ENCODE measurements at places on chromosomes 12 and 14.

- no peak for DNase-seq
Observed at GRCh38 chr12:73833746-73834145, 703.9 kb upstream of the ATXN7L3B start.

- no peak for DNase-seq
Observed at GRCh38 chr12:31342286-31342685, 16.3 kb upstream of the SINHCAF start.

- DNase-seq, result no peak
Observed at GRCh38 chr14:105377555-105378182, 20.7 kb upstream of the TEX22 start.

DNA sequence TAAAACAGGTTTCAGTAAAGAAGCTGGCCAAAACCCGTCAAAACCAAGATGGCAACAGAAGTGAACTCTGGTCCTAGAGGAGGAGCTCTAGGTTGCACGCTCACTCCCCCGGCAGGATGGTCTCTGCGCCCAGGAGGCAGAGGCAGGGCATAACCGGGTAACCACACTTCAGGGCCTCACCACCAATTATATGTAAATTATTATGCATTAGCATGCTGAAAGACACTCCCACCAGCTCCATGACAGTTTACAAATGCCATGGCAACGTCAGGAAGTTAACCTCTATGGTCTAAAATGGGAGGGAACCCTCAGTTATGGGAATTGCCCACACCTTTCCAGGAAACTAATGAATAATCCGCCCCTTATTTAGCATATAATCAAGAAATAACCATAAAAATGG lies 20.1 kb upstream of the SLC6A12 start:
- DNase-seq, result no peak

- no peak for DNase-seq
Observed at GRCh38 chr12:114783089-114783618, 99.2 kb upstream of the TBX3 start.

DNA sequence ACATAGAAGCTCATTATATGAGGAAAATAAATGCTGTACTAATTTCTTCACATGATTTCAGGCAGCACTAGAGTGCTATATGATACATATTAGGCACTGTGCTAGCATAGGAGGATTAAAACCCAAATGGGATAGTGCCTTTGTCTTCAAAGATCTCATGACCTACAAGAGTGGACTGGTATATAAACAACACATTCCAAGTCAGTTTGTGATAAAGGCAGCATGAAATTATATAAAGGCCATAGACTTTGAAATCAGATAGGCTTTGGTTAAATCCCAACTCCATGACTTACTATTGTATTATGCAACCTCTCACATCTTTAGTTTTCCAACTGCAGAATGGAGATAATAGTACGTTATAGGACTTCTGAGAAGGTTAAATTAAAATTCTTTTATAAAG lies 179.7 kb downstream of the RAD51B start:
- DNase-seq, result no peak

DNA sequence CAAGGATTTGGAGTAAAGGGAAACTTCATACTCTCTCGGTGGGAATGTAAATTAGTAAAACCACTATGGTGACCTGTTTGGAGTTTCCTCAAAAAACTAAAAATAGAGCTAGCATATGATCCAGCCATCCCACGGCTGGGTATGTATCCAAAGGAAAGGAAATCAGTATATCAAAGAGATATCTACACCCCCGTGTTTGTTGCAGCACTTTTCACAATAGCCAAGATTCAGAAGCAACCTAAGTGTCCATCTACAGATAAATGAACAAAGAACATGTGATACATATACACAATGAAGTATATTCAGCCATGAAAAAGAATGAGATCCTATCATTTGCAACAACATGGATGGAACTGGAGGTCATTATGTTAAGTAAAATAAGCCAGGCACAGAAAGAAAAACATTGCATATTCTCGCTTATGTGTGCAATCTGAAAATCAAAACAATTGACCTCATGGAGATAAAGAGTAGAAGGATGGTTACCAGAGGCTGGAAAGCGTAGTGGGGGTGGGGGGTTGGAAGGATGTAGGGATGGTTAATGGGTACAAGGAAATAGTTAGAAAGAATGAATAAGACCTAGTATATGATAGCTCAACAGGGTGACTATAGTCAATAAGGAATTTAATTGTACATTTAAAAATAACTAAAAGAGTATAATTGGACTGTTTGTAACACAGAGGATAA lies 468.0 kb downstream of the BCAT1 start:
- no peak for DNase-seq

DNA sequence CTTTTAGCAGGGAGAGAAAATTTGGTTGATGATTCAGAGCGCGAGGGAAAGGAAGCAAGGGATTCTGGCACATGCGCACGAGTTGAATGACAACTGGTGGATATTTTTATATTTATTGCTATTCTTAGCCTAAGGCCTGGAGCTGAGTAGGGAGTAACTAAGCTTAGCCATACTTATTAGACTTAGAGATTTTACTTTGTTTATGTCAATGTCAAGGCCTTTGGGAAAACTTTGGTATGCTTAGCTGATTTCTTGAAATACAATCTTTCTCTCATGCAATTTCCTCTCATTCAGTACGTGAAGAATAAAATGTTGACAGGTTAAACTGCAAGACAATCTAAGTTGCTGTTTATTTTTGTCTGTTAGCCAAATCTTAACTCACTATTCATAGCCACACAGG lies 101.1 kb downstream of the CRADD start:
- no peak for DNase-seq

GRCh38 chr14:31159682-31160296 lies 47.8 kb downstream of the HECTD1 start:
- DNase-seq, result no peak

DNA sequence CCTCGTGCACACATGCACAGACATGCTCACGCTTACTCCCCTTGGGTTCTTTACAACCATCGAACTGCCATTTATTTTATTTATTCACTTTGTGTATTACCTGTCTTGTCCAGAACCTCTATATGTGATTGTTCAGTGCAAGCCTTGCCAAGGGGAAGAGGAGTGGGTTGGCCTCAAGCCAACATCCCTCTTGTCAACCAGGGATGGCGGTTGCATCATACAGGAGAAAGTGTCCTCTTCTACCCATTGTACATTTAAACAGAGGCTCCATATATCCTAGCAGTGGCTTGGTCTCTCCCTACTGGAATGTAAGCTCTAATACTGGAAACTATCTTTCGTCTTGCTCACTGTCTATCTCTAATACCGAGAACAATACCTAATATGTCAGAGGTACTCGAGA lies 108.4 kb downstream of the C12orf42 start:
- no peak for DNase-seq

- DNase-seq, result no peak
Observed at GRCh38 chr12:53044052-53044581, 5.7 kb upstream of the TNS2 start.

DNA sequence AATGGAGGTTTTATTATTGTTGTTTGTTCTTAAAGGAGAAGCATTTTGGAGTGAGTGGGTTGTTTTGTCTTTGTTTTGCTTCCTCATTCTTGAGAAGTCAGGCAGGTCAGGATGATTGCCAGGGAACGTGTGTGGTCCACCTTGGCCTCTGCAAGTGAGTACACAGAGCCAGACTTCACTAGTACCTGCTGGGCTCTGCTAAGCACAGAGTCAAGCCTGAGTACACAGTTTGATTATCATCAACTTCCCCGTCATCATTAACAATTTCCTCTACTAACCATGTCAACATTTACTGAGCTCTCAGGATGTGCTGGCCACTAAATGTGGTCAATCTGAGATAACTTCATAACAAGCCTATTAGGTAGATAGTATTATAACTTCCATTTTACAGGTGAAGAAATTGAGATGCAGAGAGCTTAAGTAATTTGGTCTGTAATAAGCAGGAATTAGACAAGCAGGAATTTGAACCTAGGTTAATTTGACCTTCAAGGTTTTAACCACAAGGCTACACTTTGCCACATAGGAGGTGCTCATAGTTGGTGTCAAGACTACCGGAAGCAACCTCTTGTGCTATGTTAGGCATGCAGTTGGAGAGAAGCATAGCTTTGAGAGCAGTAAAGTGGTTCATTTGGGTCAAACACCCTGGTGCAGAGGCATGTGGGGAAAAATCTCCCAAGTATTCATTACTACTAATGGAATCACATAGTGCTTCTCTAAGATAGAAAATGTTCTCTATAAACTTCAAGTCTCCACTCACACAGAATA lies 178.3 kb downstream of the NUAK1 start:
- no peak for DNase-seq

DNA sequence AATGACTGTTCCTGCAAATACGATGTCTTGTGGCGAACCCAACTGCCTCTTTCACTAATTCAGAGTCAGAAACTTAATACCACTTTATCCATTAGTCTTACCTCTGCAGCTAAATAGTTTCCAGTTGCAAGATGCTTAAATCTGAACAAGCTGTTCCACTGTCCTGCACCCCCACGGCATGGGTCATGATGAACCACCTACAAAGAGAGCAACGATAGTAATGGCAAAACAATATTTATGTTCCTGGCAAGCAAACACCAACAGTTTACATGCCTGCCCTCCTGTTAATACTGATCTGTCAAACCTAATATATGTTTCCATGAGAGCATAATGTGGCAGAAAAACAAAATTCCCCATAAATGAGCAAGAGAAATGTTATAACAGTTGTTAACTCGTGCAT lies 121.9 kb downstream of the ITPR2 start:
- DNase-seq, result no peak

- no peak for DNase-seq
Observed at GRCh38 chr12:110146986-110147385, 22.8 kb downstream of the IFT81 start.

GRCh38 chr12:14714437-14714836 lies 18.0 kb upstream of the GUCY2C start:
- DNase-seq, result no peak

DNA sequence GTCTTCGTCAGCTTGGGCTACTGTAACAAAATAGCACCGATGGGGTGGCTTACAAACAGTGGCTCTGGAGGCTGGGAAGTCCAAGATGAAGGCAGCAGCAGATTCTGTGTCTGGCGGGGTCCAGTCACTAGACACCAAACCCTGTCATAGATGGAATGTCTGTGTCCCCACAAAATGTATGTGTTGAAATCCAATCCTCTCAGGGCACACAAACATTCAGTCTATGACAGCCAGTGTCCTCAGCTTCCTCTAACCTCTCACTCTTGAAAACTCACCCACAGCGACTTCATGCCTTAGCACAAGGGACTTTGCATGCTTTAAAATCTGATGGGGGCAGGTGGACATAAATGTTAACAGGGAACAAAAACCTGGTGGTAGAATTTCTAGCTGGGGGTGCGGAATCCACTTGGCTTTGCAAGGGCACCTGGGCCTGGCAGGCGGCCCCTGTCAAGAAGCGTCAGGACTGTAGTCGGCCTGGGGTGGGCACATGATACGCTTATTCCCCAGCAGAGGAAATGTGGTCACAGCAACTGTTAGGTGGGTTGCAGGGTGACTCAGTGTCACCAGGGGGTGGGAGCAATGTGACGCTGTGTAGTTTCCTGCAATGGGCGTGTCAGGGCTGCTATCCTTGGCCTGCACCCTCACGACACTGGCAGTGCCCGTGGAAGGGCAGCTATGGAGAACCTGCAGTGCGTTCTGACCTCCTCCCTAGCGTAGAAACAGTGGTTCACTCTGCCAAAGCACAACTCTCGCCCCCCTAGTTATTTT lies 17.7 kb downstream of the RIN3 start:
- no peak for DNase-seq

DNA sequence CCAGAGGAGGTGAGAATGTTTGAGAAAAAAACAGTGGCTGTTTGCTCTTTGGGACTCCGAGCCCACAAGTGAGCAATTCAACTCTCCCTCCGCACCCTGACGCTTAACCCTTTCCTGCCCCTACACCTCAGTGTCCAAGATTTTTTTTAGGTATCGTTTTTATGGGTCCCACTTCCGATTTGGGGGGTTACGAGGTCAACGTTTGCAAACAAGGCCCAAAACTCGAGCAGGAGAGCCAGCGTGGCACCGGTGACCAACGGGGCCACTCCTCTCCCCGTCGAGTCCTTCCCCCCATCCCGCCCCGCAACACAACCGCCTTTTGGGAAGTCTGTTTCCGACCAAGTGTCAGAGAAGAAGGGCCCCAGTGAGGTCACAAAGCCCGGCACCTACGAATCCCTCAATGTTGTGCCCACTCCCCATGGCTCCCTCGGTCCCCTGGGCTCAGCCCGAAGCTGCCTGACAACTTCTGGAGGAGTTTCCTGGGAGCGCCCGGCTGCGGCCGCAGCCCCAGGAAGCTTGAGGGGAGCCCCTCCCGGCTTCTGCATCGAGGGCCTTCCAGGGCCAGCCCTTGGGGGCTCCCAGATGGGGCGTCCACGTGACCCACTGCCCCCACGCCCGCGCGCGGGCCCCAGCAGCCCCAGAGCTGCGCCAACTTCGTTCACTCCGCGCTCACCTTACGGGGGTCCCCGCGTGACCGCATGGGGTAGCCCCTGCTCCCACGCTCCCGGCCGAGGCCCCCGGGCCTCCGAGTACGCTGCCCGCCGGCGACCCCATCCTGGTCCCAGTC lies 1.2 kb downstream of the CDK2AP1 start:
- no peak for DNase-seq
